ENCODE measurements at places on chromosomes 2 and 18.

DNA sequence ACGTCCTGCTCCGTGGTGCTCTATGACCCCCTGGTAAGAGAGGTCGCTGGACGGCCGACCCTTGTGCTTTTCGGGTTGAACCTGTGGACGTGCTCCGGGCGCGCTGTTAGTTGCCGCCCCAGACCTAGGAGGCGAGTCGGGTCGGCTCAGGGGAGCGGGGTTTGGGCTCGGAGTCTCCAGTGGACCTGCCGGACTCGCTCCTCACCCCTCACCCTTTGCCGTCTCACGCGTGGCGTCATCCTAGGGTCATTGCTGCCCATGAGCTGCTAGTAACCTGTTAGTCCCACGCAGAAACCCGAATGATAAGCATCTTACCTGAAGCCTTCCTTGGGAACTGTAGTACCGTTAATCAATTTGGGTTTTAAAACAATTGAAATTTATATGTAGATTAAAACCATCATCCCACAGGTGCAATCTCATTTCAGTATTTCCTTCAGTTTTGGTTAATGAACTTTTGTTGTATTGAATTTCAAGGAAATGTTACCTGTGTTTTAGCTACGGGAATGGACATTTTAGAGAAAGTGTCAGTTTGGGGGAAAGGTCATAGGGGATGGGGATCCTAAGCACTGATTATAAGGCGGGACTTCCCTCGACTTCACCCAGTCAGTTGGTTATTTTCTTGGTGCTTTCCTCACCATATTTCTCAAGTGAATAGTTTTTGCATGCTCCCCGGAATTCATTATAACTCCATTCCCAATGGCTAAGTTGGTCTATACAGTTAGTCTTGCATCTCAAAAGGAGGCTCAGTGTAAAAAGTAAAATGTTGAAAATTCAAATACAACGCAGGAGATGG is 536 bp downstream of the ELP2 start:
- DNase-seq: no peak

- DNase-seq: no peak
Observed at GRCh38 chr18:13527730-13528129, 198.6 kb downstream of the FAM210A start.

DNA sequence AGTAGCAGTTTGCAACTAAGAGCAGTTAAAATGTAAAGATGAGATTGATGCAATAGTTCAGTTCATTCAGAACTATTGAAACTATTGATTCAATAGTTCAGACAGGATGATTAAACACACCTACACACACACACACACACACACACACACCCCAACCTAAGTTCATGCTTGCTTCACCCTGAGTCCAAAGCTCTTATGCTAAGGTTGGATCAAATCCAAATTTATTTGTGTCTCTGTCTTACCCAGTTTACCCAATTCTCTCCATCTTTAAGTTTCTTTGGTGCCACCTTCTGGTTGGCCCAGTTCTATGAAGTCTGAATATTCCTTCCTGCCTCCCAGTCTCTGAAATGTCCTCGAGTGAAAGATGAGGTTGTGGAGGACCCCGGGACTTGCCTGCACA is 5.1 kb downstream of the SERPINB8 start:
- peak; percentile 26 for DNase-seq

GRCh38 chr2:95062242-95063085 is 37.0 kb downstream of the MAL start:
- no peak for DNase-seq

DNA sequence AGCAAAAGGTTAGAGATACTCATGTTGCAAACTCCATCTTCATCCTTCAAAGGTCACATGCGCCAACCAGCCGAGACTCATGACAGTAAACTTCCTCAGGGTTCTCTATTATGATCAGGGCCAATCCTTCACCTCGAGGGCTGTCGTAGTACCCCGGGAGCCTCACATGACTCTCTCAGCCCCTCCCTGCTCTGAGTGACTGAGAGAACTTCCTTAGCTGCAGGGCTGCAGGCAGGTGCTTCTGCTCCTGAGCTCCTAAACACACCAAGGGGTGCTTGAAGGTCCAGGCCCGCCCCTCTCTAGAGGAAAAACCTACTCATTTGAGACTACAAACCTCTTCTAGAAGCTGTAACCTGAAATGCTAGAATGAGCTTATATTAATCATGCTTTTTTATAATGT is 48.2 kb downstream of the LONRF2 start:
- no peak for DNase-seq

GRCh38 chr2:241612156-241613016 is 24.6 kb downstream of the THAP4 start:
- no peak for DNase-seq

DNA sequence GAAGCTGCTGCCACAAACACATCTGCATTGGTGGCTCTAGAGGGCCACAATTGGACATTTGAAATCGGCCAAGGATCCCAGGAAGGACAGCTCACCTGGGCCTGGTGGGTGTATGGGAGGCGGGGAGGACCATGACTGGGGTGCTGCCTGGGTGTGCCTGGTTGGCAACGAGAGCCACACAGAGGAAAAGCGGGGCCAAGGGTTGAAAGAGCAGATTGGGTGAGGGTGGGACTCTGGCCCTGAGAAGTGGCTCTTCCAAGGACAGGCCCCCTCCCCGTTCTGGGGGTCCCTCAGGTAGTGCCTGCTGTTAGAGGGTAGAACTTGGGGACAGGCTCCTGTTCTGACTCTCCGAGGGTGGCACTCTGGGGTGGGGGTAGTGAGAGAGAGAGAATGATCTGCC is 102.9 kb downstream of the CLIP4 start:
- no peak for DNase-seq

GRCh38 chr2:127086990-127087790 is 19.8 kb downstream of the BIN1 start:
- no peak for DNase-seq

GRCh38 chr2:128422571-128422970 is 103.9 kb upstream of the HS6ST1 start:
- DNase-seq: no peak

- DNase-seq: no peak
Observed at GRCh38 chr2:98726205-98726604, 4.7 kb downstream of the MGAT4A start.

DNA sequence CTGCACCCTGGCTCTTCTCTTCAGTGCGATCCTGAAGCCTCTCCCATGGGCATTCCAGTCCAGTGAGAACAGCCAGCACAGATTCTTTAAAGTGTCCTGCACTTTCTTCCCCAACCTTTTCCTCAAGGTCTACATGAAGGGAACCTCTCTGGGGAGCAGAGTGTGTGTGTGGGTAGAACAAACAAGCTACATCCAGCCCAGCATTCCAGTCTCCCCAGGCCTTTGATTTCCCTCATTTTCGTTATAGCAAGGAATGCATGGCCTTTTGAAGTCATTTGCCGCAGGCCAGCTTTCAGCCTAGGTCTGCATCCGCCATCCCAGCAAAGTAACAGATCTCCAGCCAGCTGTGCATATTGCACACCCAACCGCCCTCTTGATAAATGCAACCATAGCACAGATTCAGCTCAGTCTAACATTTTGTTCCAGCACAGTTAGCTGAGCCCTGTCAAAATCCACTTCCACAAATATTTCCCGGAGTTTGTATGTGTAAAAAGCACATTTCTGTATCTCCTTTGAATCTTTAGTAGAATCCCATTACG is 44.6 kb downstream of the CD8B2 start:
- no peak for DNase-seq

DNA sequence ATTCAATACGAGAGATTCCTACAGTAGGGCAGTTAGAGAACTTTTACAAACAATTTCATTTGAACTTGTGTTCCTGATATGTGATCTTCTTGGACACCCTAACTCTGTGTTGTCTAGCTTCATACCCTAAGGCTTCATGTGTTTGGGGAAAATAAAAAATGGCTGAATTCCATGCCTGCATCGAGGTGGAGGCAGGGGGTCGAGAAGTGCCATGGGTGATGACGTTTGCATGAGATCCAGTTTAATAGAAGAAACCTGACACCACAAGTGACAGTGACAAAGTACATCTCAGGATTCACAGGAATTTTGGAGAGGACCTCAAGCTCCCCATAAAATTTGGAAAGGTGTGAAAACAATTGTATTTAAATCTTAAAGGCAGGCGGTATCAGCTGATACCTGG is 169.2 kb upstream of the NABP1 start:
- DNase-seq: no peak

DNA sequence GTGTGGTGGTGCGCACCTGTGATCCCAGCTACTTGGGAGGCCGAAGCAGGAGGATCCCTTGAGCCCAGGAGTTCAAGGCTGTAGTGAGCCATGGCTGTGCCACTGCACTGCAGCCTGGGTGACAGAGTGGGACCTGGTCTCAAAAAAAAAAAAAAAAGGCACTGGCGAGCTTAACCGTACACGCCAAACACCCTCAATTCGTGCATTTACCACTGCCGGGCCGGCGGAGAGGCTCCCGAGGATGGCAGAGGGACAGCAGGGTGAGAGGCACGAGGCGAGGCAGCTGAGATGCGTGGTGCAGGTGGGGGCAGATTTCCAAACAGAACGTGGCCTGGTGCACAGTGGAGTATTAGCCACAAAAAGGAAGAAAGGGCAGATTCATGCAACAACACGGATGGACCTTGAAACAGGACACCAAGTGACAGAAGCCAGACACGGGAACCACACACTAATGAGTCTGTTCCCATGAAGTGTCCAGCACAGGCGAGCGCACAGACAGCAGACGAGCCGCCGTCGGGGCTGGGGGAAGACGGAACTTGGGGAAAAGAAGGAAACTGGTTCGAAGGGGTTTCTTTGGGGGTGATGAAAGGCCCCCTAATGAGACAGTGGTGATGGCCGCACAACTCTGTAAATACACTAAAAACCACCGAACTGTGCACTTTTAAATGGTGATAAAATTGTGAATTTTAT is 27.4 kb downstream of the SLC66A2 start:
- no peak for DNase-seq

- no peak for DNase-seq
Observed at GRCh38 chr2:103165836-103166235, 404.0 kb downstream of the TMEM182 start.

DNA sequence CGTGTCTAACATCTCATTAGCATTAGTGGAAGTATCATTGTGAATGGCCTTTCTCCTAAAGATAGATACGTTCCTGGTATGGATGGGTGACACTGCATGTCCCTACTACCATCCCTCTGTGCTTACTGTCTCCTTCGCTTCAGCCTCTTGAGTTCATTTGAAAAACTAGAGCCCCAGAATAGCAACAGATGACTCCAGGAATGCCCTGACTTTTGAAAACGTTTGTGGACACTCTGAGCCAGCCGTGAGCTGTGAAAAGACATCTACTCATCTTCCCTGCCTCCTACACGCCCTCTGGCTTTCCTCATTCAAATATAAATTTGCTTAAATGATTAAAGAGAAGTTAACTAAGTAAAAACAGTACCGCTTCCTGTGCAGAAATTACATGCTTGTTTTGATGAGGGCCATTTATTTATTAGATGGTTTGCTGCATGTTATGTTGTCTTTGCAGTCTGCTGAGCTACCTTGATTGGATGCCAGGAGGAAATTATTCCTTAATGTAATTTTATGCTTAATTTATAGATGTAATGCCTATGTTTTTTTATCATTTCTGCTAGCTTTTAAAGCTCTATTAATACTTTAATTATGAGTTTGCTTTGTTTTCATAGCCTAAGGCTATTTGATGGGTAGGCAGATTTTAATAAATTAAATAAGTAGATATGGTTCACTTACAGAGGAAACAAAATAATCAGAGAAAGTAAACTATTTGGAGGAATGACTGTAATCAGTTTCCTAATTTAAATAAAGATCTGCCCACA is 32.1 kb upstream of the MYO3B start:
- no peak for DNase-seq

- no peak for DNase-seq
Observed at GRCh38 chr2:152790883-152791282, 72.5 kb downstream of the ARL6IP6 start.

DNA sequence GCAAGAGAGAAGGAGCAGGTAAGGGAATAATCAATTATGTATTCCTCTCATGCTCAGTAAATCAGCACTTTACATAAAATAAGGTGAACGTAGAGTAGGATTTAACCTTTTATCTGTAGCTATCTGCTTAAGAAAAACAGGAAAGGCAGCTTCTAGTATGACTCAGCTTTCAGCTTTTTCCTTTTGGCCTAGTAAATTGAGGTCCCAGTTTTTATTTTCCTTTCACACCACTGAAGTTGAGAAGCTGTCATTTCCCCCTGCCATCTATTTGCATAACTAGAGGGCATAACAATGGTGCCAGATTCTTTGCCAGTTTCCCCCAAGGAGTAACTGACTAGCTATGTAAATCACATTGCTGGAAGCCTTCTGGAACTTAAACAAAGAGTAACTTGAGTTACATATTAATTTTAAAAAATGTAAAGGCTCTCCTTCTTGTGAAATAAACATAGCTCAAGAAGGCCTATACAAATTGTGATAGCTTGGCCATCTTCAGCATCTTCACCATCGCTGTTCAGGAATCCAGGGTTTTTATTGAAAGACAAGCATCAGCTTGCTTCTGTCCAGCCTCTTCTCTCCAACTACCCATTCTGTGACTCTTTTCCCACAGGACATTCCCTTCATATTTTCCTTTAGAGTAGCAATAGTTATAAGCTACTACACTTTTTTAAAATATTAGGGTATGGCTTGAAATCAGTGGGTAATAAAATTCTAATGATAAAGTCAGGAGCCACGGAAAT is 97.0 kb downstream of the KYNU start:
- DNase-seq: peak; percentile 54

- DNase-seq: no peak
Observed at GRCh38 chr2:189328848-189329245, 112.4 kb upstream of the WDR75 start.

DNA sequence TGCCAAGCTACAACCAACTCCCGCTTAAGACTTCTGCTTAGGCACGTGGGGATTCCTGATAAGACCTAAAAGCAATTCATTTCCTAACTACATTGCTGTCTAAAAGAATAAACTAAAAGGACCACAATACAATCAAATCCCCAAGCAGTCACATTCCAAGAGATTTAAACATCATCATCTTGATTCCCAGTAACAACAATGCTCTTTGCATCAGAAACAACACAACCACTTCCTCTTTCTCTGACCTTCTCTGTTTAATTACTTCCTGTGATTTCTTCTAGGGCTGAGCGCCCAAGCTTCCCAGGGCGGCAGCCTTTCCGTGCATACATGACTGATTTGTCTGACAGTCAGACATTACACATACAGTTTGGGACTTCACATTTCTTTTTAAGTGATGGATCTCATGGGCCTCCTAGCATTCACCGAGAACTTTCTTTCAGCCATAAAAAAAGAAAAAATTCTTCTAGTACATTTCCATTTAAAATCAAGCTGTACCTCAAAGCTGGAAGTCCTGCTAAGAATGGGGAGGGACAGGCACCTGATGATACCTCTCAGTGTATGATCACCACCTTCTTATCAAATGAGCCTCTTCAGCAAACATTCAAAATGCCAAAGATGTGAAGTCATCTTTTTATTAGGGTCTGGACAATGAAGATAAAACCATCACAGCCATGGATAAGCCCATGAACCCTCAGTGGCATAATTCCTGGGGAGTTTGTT is 11.5 kb downstream of the SPRED2 start:
- DNase-seq: no peak

- peak; percentile 72 for DNase-seq
Observed at GRCh38 chr18:3603421-3604234, 153.7 kb downstream of the TGIF1 start.

Data from Calu3 (cell line).